Suprapubic skin (tissue), 4 donors: ENCODE measurements at places on chromosomes 7 and 10. TPM values are rescaled to one million over a fixed set of nuclear protein-coding genes. Genes with fewer than 3 reads are reported as not detected.

- DNase-seq: no peak
These were observed 243.0 kb downstream of the WDR37 start for GRCh38 chr10:1299041-1299726.

OR2A5 gene
- not detected for total RNA-seq

DNA sequence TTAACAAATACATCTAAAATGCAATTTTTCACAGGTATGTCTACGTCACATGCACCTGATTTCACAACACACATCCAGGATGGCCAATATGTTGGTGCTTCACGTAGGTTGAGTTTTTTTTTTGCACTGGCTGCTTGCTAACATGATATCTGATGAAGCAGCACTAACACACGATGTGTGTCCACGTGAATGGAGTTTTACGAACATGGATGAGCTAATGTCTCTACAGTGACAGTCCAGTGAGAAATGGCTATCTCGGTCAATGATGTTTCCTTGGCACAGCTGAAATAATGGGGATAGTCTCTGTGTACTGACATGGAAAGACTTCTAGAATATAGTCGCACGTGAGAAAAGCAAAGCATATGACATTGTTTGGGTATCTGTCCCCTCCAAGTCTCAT, 563.9 kb upstream of the ADARB2 start:
- DNase-seq: no peak

GRCh38 chr10:69895759-69896158, 94.1 kb downstream of the COL13A1 start:
- DNase-seq: no peak

VDAC2 gene
- 157 TPM for total RNA-seq

CFAP69 gene
- 2.7 TPM for total RNA-seq

DNA sequence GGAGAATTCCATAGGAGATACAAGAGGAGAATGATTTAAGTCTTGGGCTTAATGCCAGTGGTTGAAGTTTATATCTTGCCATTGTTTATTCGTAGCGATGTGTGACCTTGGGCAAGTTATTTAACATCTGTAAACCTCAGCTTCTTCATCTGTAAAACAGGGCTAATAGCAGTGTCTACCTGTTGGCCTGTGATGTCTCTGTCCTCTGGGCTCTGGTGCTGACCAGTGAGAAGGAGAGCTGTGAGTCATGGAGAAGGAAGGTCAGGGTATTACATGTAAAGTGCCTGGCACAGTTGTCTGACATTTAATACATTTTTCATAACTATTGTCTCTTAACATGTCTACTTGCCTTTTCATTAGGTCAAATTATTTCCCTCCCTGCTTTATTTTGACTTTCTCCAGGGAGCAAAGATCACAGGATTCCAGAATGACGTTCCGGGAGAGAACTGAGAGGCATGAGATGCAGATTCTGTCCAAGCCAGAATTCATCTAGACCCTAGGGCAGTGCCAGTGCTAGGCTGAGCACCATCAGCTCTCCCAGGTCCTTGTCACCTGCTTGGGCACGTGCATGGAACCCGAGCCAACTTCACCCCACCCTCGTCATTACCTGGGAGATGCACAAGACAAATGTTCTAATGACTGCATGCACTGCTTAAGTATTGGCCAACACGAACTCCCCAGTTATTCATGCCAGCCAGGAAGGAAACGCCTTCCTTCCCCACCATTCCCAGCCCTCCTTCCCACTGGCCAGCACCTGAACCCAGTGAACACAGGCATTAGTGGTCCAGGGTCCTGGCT, 187.9 kb downstream of the DPY19L1 start:
- no peak for DNase-seq

GRCh38 chr7:2880874-2881533, 36.9 kb upstream of the GNA12 start:
- no peak for DNase-seq
